Activated CD4-positive, alpha-beta T cell treated with anti-CD3 and anti-CD28 coated beads for 24 hours (primary cell): ENCODE measurements at places on chromosomes 13 and 19.

- DNase-seq, result no peak
Measured at GRCh38 chr13:112240076-112240475, 136.1 kb upstream of the SPACA7 start.

GRCh38 chr19:5968431-5969373, 9.2 kb downstream of the RANBP3 start:
- DNase-seq, result no peak

DNA sequence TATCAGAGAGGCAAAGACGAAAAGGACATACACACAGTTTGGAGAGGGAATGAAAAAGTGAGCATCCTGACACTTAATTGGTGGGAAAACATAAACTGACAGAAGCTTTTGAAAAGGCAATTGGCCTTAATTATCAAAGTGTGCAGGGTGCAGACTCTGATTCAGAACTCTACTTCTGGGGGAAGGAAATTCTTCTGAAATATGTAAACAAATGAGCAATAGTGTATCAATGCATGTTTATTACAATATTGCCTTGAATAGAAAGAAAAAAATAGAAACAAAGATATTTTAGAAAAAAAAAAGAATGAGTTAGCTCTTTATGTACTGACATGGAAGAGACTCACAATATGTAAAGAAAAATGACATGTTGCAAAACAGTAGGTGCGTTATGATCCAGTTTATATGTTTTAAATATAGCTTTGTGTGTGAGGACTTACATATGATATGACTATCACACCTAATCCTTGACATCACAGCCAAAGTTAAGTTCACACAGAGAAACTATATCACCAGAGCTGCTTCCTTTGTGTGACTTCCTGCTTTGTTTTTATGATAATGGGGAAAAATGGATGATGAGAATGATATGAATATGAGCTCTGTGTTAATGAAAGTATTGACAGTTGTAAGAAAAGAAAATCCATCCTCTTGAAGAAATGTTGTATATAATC, 182.4 kb downstream of the KCTD12 start:
- DNase-seq, result no peak

DNA sequence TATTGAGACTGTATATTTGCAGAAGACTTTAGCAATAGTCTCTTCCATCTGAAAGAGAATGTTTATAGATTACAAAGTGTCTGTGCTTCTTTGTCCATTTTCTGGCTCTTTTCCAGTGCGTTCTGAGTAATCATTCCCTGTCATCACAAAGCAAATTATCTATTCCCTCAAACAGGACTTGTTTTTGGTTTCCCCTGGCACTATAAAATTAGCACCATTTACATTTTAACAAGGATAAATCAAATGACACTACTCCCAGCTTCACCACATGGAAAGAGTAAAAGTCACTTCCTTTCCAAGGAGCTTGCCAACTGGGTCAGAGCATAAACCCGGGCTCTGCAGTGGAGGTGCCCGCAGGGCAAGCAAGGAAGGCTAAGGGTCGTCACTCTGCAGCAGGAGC, 88.1 kb downstream of the SHISA2 start:
- DNase-seq, result no peak

- DNase-seq, result no peak
Measured at GRCh38 chr19:50705422-50706019, 14.1 kb downstream of the SHANK1 start.

DNA sequence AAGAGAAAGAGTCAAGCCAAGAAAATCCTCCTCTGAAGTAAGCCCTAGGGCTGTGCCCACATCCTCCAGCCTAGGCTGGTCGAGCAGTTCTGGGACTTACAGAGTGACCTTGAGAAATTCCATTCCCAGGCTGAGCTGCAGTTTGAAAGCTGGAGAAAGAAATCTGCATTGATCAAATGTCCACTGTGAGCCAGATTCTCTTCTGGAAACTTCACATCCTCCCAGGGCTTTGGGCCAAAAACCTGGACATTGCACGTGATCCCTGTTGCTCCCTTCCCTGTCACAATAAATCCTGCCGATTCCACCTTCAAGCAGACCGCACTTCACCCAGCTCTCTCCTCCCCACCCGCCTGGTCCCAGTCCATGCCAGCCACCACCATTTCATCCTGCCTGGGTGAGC, 15.7 kb downstream of the TMEM143 start:
- no peak for DNase-seq
